Non-pigmented ciliary epithelial cell (primary cell): ENCODE measurements at places on chromosomes 11 and 22.

DNA sequence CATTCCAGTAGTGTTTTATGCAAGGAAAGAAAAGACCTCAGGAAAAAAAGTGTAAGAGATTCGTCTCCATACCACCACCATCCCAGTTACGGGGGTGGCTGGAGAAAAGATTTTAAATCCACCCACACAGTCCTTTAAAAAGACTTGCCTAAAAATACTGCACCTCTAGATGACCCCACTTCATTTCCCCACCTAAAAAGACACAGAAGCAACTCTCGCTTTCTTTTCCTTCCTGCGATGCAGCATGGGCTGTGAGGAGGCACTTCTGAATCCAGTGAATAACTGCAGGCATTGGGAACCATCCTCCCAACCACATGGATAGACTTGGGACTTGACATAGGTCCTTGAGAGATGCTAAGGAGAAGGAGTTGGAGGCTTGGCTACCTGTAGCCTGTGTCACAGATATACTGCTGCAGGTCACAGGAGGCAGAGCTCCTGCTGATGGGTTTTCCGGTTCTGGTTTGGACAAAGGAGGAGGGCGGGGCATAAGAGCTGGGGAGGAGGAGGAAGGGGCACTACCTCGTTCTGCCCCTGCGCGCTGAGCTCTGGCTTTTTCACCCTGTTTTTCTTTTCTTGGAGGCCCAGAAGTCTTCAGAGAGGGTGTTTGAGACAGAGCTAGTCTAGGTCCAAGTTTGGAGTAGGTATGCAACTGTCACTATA, 285.9 kb downstream of the NTM start:
- DNase-seq, result no peak

- DNase-seq, result no peak
Observed at GRCh38 chr22:37739611-37740049, 42.8 kb downstream of the TRIOBP start.

GRCh38 chr11:14463623-14464022, 36.0 kb downstream of the COPB1 start:
- DNase-seq, result no peak

DNA sequence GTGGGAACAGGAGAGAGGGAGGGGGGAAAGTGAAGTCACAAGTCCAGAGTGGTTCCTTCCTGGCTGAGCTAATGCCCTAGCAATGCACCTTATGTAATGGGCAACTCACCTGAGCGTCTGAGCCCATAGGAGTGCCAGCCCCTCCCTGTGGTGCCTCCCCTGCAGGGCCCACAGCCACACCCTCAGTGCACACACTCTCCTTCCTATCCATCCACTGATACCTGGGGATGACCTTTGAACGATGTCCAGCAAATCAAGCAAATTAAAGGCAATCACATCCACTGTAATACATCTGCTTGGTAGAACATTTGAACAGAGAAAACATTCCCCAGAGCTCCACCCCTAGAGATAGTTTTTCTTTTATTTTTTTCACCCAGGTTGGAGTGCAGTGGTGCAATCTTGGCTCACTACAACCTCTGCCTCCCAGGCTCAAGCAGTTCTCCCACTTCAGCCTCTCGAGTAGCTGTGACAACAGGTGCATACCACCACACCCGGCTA, 19.6 kb upstream of the MICAL2 start:
- DNase-seq, result no peak

DNA sequence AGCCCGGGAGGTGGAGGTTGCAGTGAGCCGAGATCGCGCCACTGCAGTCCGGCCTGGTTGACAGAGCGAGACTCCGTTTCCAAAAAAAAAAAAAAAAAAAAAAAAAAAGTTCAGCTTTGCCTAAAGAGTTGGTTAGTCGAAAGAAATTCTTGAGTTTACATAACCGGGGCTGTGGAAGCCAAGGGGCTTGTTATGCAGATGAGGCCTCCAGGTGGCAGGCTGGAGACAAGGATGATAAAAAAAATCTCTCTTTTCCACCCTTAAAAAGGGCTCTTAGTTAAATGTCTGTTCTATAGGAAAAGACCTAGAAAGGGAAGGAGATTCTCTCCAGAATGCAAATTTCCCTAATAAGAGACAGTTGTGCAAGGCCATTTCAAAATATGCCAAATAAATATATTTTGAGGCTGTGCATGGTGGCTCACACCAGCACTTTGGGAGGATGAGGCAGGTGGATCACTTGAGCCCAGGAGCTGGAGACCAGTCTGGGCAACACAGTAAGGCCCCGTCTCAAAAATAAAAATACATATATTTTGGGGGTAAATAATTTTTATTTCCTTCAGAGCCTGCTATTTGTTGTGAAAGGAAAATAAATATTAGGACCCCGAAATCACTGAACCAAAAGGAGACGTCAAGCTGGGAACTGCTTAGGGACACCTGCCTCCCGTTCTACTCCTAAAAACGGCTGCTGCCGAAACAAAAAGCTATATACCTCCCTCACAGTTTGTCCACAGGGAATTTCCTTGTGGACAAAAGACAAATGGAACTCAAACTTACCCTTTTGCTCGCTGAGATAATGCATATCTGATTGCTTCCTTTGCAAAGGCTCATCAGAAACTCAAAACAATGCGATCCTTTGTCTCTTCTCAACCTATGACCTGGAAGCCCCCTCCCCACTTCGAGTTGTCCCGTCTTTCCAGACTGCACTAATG, 2.4 kb upstream of the IFITM2 start:
- DNase-seq, result no peak

- DNase-seq, result no peak
Observed at GRCh38 chr11:6258571-6259081, 1.0 kb upstream of the CCKBR start.

DNA sequence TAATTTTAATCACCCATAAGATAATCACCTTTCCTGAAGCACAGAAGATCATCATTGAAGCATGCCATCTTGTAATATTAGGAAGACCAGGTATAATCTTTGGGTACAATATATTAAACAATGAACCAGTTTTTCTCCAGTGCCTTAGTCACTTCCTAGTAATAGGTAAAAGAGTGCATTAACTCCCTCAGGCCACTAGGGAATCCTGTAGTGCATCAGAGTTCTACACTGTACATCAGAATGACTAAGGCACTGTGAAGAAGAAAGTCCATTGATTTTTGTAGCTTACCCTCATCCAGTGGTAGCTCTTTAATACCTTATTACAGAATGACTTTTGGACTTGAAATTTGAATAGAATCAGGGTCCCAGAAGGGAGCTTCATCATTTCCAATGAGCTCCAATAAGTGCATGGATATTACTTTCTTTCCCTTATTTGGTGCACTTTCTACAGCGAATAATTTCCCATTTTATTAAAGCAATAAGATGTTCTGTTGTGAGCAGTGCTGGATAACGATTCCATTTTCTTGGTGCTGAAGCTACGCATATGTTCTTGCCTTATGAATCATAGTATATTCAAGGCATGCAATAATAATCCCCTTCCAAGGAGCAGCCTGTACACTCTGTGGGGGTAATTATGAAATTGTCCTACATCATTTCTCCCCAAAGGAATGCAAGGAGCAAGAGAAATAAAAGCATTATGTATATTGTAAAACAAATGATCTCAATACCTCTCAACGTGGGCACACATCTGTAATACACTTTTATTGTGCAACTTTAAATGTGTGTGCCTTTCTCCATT, 4.7 kb downstream of the C11orf87 start:
- no peak for DNase-seq

DNA sequence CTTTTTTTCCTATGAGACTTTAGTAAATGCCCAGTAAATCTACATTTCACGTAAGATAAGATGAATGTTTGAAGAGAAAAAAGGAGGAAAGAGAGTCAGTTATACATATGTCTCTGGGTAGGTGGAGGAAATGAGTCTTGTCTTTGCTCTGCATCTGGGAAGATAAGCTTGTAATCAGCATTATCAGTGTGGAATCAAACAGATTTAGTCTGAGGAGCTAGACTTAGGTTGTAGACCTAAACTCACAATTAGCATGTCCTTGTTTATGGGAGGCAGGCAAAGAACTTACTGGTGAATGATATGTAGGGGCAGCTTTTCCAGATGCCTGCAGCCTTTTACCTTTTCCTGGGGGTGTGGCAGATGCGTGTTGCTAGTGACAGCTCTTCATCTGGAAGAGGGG, 962.3 kb downstream of the TBC1D22A start:
- no peak for DNase-seq

DNA sequence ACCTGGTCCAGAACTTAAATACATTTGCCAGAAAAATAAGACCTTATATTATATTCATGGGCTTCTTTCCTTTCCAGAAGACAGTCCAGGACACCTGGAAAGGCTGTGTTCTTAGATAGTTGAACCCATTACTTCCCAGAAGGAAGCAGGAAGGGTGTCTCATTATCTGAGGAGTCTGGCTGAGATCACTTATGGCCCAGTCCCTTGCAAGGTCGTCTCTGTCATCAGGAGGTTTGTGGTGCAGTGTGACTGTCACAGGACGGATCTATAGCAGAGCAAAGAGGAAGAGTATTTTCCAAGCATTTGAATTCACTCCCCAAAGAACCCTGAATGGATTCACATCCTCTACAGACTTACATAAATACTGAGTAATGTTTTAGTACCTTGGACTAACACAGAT, 270.7 kb upstream of the MTNR1B start:
- DNase-seq, result no peak
